BJ (cell line): ENCODE measurements at places on chromosomes 2 and 18.

DNA sequence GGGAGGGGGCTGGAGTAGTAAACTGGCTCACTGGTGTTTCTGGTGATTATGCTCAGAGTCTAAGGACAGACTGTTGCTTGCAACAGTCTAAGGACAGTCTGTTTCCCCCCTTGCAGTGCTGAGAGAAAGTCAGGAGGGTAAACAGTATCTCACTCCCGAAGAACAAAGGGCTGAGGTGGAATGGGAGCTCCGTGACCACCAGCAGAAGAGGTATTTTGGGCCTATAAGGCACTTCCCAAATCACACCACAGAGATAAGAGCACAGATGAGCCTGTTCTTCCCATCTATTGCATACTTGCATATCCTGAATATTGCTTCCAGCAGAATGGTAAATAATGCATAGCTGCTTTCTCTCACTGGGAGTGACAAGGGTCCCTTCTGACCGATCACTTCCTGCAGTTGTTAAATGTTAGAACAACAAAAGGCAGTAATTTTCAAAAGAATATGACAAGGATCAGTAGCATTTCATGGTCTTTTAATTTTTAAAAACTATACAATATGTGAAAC, 160.4 kb upstream of the LYPD1 start:
- no peak for DNase-seq

DNA sequence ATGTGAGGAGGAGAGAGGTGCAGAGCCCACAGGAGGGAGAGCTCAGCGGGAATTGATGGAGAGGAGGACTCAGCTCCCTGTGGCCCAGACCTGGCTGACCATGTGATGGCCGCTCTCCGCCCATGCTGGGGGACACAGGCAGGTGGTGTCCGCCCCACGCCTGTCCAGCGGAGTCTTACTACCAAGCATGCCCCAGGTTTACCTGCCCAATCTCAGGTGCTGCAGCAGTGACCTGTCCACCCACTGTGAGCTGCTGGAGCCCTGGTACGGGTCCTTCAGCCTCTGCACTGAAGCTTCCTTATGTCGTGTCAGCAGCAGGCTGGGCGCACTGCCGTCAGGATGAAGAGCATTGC, 170.8 kb downstream of the RTP5 start:
- no peak for DNase-seq

DNA sequence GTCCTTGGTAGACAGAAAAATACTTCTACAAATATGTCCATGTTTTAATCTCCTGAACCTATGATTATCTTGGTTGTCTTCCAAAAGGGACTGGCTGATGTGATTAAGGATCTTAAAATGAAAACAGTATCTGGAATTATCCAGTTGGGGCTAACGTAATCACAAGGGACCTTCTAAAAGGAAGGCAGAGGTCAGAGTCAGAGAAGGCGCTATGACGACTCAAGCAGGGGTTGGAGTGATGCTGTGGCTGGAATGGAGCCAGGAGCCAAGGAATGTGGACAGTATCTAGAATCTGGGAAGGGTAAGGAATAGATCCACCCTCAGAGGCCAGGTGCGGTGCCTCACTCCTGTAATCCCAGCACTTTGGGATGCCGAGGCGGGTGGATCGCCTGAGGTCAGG, 4.2 kb upstream of the USP14 start:
- DNase-seq = no peak

GRCh38 chr2:176020400-176020799, 18.3 kb upstream of the LNPK start:
- DNase-seq = no peak

- DNase-seq = no peak
Observed at GRCh38 chr18:46411867-46412690, 244.9 kb downstream of the LOXHD1 start.

GRCh38 chr2:41879235-41879916, 168.4 kb upstream of the PKDCC start:
- DNase-seq = no peak

DNA sequence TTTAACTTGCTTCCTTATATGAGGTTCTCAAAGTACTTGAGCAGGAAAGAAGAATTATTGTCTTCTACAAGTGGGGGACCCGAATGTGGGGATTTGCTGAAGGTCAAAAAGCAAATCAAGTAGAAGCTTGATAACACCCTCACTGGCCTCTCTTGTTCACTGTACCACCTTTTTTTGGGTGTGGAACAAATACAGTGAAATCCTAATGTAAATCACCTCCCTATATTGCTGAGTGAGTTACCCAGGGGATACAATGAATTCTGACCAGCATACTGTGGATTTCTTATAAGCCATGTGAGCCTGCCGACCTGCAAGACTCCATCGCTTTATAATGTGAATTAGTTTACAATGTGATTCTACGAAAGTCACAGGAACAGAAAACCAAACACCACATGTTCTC, 66.5 kb downstream of the DOCK10 start:
- DNase-seq = no peak

DNA sequence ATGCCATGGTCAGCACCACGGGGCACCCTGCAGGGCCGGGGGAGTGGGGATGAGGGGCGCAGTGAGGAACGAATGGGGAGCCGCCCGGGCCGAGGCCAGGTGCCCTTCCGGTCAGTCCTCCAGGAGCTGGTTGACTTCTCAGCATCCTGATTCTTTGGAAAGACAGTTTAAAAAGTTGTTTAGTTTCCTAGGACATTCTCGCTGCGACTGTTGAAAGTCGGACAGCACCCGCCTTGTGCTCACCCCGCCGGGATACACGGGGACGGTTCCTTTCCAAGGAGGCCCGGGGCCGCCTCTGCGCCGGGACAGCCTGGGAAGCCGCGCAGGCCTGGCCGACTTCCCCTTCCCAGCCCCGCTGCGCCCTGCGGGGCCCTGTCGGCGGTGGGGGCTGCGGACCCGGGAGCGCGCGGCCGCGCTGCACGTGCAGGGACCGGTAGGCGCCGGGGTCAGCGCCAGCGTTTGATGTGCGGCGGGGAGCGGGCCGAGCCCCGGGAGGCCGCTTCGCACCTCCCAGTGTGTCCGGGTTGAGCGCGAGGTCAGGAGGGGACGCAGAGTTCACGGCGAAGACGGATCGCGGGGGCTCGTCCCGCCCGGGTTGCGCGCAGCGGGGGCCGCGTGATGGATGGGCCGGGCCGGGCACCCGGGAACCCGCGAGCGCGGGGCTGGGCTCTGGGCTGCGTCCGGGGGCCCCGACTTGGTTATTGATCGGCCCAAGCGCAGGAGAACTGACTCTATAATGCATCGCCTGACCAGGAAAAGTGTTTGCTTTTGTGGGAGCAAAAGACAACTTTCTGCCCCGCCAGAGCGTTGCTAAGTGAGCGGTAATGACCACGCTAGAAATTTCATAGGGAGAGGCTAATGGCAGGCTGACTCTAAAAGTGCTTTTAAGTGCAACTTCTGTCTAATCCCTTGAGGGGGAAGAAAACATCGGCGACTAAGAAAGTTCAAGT, 28.0 kb upstream of the SMIM21 start:
- no peak for DNase-seq

DNA sequence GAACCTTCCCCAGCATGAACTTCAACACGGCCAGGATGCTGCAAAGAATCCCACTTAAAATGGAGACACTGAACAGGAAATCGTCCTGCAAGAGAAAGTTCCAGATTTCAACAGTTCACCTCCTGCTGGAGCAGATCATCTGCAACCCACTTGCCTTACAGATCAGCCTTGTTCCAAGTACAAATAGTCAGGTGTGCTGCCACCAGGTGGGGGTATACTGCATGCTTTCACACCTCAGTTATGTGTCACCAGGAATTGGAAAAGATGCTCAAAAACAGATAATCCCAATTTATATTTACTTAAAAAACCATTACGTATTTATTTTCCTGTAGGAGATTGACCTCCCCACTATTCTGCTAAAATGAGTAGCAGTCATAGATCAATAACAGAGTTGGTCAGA, 212.3 kb downstream of the MGAT5 start:
- DNase-seq = no peak

DNA sequence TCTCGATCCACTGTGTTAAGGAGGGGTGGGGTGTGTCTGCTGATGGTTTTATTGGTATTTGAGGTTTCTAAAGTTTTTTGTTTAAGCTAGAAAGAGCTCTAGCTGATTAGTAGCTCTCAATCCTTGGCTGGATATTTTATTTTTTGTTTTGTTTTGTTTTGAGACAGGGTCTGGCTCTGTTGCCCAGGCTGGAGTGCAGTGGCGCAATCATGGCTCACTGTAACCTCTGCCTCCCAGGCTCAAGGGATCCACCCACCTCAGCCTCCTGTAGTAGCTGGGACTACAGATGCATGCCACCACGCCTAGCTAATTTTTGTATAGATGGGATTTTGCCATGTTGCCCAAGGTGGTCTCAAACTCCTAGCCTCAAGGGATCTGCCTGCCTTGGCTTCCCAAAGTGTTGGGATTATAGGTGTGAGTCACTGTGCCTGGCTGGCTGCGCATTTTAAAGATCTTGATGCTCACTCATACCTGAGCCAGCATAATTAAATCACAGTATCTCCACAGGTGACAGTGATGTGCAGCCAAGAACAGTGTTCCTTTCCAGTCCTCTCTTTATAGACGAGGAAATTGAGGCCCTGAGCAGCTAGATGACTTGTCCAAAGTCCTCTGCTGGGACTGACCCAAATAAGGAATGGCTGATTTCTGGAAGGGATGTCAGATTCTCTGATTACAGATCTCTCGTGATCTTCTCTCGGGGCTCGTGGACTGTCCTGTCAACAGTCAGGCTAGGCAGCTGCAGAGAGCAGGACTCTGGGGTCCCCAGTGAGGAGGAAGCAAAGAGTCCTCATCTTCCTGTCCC, 44.5 kb downstream of the SPTBN1 start:
- DNase-seq = no peak

GRCh38 chr2:107062173-107062572, 176.2 kb upstream of the ST6GAL2 start:
- DNase-seq = no peak

GRCh38 chr2:73036766-73037165, 34.7 kb downstream of the SFXN5 start:
- DNase-seq = no peak

- no peak for DNase-seq
Observed at GRCh38 chr2:151711025-151711424, 23.3 kb downstream of the NEB start.

DNA sequence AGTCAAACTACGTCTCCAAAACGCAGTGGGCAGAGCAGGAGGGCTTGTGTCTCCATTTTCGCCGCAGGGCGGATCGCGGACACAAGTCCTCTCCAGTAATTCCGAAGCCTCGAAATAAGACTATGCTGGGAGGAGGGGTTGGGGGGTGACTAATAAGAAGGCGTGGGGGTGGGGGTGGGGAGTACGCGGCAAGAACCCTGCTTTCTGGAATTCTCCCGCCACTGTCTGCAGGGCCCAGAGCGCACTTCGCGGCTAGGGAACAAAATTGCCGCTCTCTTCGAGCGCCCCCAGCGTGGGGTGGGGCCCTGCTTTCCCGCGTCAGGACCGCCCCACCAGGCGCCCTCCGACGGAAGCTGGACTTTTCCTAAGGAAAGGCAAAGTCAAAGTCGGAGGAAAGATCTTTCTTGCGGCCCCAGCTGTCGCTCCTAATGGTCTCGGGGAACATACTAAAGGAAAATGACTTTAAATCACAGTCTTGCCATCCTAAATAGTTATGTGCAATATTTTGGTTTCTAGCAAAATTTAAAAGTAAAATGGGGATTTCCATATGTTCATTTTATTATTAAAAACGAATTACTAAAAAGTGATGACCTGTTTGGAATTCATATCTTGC, 11.9 kb downstream of the NR4A2 start:
- no peak for DNase-seq

DNA sequence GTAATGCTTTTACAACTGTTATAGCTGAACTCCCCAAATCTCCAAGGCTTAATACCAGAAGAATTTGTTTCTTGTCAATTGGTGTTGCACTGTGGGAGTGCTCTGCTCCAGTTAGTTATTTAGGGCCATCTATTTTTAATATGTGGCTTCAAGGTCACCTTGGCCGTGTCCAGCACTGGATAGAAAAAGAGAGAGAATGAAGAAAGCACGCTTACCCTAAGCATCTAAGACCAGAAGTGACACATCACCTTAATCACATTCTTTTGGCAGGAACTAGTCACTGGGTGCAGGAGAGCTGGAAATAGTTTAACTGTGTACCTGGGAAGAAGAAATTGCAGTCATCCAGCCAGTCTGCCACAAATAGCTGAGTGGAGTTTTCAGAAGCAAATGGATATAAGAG, 78.8 kb downstream of the VWC2L start:
- no peak for DNase-seq

- DNase-seq = no peak
Observed at GRCh38 chr2:27225526-27225925, 8.4 kb downstream of the CAD start.

- no peak for DNase-seq
Observed at GRCh38 chr2:156430980-156431358, 5.2 kb upstream of the GPD2 start.

GRCh38 chr2:176212276-176212675, 23.8 kb downstream of the HOXD1 start:
- no peak for DNase-seq

- DNase-seq = no peak
Observed at GRCh38 chr18:42635378-42636048, 480.0 kb downstream of the RIT2 start.

DNA sequence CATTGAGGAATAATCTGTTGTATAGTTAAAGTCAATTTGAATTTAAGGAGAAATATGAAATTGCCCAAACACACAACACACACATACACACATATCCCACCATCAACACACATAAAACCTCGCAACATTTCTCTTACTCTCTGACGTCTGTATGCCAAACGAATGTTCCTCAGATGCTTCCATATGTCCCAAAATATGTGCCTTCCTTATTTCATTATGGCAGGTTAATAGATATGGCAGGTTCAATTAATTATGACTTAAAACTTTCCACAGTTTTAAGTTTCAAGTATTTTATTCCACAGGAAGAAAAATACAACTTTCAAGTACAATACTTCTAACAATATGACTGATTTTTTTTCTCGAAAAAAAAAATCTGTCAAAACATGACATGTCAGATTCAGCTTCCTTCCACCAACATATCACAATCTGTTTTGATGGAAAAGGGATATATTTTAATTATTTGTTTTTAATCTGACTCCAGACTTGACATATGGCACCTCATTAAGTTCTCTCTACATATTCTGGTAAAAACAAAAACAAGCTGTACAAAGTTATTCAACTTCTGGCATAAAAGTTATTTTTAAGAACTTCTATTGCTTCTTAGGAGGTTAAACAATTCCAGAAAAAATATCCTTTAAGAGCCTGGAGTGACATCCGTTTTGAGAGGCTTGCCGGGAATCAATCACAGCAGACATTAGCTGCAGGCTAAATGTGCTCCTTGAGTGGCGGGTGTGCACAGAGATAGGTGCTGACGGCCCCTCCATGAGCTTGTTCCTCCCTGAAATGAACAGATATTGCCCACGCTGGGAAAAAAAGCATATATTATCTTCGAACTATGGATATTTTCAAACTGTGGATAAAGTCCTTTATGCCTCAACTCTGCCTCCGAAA, 812.7 kb downstream of the DCDC2C start:
- DNase-seq = no peak
